T1000 (cell line): ENCODE measurements at places on chromosomes 3 and 15.
A peak's percentile ranks its signal among the peaks of the same experiment; 100 is the strongest.

DNA sequence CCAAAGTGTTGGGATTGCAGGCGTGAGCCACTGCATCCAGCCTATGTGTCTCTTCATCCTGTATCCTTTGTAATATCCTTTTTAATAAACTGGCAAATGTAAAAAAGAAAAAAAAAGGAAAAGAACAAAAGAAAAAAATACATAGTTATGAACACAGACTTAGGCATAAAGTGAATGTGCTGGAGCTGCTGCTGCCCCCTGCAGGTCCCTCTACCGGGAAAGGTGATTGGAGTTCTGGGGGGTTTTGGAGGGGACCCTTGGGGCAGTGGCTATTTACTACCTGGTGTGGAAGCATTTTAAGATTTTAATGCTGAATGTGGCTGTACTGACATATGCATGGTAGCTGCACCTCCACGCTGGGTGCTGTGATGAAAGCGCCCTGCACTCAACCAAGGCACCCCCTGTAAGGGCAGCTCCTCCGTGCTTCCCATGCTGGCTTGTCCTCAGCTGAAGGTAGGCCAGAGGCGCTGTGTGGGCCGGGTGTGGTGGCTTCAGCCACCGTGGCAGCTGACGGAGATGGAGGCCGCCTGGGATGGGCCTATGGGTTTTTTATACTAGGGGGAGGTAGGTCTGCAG lies 49.9 kb downstream of the RPLP1 start:
- no peak for DNase-seq

DNA sequence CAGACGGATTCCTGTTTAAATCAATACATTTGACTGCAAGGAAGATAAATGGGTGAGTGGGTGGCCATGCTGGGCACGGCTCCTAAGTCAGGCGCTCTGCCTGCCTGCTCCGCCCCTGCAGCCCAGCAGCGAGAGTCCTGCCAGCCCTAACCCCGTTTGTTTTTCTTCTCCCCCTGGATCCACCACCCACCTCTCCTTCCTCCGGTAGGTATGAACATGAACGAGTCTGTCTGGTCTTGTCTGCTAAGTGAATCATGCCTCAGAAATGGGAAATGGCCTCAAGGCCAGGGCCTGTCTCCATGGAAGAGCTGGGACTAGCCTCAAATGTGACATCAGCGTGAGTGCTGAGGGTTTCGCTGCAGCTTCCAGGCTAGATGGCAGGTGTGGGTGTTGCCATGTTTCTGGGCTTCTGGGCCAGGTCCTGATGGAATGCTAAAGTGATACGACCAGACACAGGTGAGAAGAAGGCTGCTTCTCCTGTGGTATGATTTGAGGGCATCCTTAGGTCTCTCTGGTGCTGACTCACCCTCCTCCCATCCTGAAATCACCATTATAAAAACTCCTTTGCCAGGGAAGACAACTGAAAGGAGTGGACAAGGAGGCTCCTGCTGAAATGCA lies 5.6 kb upstream of the FEM1B start:
- DNase-seq: peak; percentile 63

- DNase-seq: no peak
These were observed 27.7 kb upstream of the DCP1A start for GRCh38 chr3:53375019-53375418.

- DNase-seq: no peak
These were observed 131.2 kb upstream of the TGFBR2 start for GRCh38 chr3:30475038-30475808.

DNA sequence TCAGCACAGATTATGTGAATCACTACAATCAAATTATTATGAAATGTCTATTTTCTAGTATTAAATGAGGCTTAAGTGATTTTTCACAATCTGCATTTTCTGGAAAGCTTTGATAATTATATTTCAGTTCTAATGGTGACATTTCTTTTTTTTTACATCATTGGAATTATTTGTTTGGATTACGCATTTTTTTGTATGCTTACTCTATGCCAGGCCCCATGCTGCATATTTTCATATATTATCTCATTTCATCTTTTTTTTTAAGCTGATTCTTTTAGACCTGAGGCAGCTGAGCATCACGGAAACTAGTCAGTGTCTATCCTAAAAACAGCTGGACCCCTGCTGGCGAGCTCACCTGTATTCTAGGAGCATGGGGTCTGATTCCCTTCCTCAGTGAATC lies 31.1 kb downstream of the SLCO3A1 start:
- DNase-seq: no peak

GRCh38 chr3:134039161-134039862 lies 9.6 kb upstream of the SLCO2A1 start:
- DNase-seq: no peak

GRCh38 chr3:120601554-120601953 lies 5.4 kb downstream of the NDUFB4 start:
- DNase-seq: no peak

GRCh38 chr3:30749230-30749629 lies 142.8 kb downstream of the TGFBR2 start:
- no peak for DNase-seq

GRCh38 chr3:131082871-131083863 lies 56.5 kb downstream of the NEK11 start:
- no peak for DNase-seq

DNA sequence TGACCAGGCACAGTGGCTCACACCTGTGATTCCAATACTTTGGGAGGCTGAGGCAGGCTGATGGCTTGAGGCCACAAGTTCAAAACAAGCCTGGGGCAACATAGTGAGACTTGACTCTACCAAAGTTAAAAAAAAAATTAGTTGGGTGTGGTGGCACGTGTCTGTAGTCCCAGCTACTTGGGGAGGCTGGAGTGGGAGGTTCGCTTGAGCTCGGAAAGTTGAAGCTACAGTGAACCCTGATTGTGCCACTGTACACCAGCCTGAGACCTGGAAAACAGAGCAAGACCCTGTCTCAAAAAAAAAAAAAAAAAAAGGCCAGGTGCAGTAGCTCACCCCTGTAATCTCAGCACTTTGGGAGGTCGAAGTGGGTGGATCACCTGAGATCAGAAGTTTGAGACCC lies 3.1 kb downstream of the CDC25A start:
- DNase-seq: no peak

DNA sequence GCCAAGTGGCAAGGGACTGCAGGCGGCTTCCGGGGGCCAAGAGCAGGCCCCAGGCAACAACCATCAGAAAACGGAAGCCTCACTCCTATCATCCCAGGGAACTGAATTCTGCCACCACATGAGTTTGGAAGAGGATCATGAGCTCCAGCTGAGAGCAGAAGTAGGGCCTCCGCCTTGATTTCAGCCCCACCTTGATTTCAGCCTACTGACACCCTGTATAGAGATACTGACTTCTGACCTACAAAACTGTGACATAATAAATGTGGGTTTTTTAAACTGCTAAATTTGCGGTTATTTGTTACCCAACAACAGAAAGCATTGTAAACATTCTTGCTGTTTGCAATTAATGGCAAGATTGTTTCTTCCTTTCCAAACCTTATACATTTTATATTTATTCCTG lies 21.6 kb upstream of the RARRES1 start:
- no peak for DNase-seq

DNA sequence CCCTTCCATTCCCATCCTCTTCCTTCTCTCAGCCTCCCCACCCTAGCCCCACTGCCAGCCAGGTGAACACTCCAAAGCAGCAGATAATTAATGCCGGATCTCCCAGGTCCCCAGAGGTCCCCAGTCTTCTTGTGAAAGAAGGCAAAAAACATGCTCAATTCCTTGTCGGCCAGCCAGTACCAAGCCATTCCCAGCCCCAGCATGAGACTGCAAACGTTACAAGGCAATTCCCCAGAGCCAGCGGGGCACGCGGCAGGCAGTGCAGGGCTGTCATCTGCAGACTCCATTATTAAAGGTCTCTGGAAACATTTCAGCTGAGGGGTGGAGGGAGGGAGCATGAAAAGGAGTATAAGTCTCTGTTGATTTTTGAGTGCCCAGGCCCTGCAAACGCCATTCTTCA lies 117.8 kb downstream of the XXYLT1 start:
- no peak for DNase-seq

- DNase-seq: no peak
These were observed 18.1 kb downstream of the ZNF280D start for GRCh38 chr15:56715220-56715619.

- no peak for DNase-seq
These were observed 93.6 kb downstream of the PLCL2 start for GRCh38 chr3:16978234-16978920.
